ENCODE measurements at places on chromosomes 1 and 21.

GRCh38 chr1:180881806-180882509 lies 30.7 kb upstream of the KIAA1614 start:
- DNase-seq, result peak; percentile 57

- no peak for DNase-seq
Observed at GRCh38 chr21:34129901-34130715, 56.7 kb downstream of the MRPS6 start.

- no peak for DNase-seq
Observed at GRCh38 chr1:178362747-178363146, 134.0 kb downstream of the CLEC20A start.

DNA sequence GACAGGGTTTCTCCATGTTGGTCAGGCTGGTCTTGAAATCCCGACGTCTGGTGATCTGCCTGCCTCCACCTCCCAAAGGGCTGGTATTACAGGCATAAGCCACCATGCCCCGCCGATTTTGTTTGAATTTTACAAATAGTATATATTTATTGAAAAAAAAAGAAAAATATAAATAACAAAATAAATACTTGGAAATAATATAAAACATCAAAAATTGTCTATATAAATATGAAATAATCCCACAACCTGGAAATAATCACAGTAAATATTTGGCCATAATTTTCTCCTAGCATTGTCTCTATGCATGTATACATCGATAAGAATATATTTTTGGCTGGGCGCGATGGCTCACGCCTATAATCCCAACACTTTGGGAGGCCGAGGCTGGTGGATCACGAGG lies 2.7 kb upstream of the PLOD1 start:
- DNase-seq, result no peak

DNA sequence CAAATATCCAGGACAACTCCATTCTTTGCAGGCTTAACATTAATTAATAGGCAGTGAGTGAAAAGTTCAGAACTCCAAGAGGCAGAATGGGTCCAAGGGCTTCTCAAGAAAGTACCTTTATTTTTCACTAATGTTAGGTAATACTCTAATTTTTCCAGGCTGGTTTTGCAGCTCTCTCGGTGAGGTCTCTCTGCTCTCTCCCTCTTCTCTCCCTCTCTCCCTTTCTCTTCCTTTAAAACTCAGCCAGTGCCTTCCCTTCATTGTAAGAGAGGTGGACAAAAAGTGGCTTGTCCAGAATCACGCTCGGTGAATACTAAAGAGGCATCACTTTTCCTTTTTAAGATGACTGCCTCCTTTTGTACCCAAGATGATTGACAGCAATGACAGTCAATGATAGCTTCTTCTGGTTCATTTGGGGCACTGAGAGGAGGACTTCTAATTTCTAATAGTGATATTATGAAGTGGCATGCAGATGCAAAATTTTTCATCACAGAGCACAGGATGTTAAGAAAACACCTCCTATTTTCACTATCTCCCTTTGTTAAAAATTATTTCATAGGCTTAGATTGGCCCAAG lies 1.3 kb upstream of the CHI3L1 start:
- DNase-seq, result no peak

- no peak for DNase-seq
Observed at GRCh38 chr1:11046270-11046566, 821 bp downstream of the MASP2 start.

- no peak for DNase-seq
Observed at GRCh38 chr1:168481586-168481985, 62.2 kb downstream of the XCL2 start.

- no peak for DNase-seq
Observed at GRCh38 chr1:29829448-29830344, 593.4 kb downstream of the PTPRU start.

- DNase-seq, result no peak
Observed at GRCh38 chr1:202107801-202108731, 14.7 kb upstream of the GPR37L1 start.

DNA sequence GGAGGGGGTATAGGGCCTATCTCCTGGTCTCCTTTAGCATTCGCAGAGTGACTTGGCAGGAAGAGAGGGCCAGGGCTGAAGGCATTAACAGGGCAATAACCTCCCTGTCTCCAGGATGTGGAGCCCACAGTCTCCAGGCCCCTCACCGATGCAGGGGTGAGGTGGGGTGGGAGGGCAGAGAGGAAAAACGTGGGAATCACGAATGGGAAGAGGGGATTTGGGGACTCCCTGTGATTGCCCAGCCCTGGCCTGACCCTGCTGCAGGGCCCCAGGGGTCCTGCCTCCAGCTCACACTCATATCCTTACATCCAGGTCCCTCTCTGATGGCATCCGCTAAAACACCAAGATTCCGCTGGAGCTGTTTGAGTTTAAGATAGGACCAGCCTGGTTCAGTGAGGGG lies 14.6 kb downstream of the TFAP2E start:
- no peak for DNase-seq

DNA sequence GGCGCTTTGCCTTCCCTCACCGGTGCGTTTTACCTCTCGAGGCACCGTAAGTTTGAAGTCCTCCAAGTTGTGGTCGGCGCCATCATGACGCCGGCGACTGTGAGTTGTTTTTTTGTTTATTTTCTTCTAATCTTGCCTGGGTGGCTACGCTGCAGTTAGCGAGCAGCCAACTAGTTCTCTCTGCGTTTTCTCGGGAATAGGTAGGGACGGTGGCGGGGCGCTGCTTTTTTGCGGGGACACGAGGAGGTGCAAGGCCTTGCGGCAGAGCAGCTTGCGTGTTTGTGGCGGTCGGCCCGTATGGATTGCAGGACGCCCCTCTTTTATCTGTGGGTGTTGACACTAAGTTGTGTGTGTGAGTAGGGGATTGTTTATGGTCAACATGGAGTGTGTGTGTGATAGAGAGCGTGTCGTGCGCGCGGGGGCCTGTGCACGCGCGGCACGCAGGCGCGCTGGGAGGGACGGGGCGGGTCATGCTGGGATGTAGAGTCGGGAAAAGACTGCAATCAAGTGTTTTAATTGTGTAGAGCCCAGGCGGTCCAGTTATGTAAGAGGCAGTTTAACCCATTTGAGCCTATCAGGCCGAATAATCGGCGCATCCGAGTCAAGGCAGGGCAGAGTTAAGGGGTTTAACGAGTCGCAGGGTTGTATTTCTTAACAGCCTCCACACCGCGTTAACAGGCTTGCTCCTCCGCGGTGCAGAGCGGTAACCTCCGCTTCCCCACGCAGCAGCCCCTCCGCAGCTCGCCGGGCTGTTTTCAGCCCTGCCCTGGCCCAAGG lies 1.2 kb upstream of the NEGR1 start:
- DNase-seq, result peak; percentile 59

DNA sequence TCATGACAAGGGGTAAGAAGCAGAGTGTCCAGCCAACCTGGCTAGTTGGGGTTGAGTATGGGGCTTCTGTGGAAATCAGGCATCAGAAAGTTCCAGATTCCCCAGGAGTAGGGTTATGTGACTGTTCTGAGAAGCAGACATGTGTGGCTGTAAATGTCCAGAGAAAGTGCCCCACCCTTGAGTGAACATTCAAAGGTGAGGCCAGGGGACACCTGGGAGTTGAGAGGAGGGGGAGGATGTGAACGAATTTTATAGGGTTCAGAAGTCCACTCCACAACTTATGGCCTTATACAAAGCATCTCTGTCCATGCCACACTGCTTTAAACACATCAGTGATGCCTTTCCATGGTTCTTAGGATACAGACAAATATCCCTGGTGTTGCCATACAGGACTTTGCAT lies 133.3 kb downstream of the IGSF21 start:
- no peak for DNase-seq

- peak; percentile 38 for DNase-seq
Observed at GRCh38 chr1:31705080-31705866, 1.5 kb upstream of the COL16A1 start.

GRCh38 chr1:228213917-228214808 lies 6.3 kb downstream of the OBSCN start:
- no peak for DNase-seq

- DNase-seq, result peak; percentile 95
Observed at GRCh38 chr21:39094087-39094780, 89.0 kb downstream of the PSMG1 start.

GRCh38 chr1:18176619-18177018 lies 69.0 kb downstream of the IGSF21 start:
- no peak for DNase-seq

GRCh38 chr1:42552636-42553035 lies 89.5 kb downstream of the CCDC30 start:
- DNase-seq, result no peak

- DNase-seq, result no peak
Observed at GRCh38 chr1:54679706-54680105, 36.0 kb upstream of the TTC4 start.

DNA sequence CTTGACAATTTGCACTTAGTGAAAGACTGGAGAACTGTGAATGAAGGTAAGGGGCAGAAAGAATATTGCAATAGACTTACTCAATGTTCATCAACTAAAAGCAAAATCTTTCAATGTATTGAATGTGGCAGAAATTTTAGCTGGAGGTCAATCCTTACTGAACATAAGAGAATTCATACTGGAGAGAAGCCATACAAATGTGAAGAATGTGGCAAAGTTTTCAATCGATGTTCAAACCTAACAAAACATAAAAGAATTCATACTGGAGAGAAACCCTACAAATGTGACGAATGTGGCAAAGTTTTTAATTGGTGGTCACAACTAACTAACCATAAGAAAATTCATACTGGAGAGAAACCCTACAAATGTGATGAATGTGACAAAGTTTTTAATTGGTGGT lies 80.7 kb downstream of the JMJD4 start:
- no peak for DNase-seq

DNA sequence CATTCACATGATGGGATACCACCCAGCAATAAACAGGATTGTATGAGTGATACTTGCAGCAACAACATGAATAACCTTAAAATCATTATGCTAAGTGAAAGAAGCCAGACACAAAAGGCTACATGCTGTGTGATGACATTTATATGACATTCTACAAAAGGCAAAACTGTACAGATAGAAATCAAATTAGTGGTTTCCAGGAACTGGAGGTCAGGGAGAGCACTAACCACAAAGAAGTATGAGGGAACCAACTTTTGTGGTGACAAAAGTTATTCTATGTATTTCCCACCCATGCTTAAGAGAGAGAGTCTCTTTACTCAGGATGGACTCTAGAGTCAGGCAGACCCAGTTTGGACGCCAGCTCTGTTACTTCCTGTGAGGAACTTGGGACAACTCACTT lies 364.5 kb upstream of the DAB1 start:
- no peak for DNase-seq

DNA sequence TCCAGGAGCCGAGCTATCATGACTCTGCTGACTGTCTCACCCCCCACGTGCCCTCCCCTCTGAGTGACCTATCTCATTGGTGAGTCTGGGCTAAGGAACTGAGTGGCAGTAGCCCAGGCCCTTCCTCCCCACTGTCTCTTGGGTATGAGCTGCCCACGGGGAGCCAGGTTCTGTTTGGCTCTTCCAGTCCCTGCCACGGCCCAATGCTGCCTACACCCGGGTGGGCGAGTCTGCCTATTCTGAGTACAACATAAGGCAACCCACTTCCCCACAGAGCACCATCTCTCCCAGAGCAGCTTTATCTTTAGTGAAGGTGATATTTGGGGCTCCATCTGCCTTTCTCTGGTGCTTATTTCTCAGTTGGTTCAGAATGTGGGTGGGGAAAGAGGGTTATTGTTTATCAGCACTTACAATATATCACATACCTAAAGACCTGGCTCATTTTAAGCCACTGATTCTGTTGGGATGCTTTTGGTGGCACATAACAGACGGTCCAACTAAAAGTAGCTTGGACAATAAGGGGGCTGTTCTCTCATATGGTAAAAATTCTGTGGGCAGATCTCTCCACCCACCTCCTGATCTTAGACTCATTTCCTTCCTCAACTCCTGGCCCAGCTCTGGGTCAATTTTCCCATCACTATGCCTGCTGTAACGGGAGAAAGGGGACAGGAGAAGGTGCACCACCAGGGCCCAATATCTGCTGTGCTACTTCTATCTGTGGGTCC lies 27.7 kb upstream of the VWA5B1 start:
- DNase-seq, result no peak

GRCh38 chr1:221204055-221204833 lies 325.0 kb downstream of the HLX start:
- DNase-seq, result no peak
